ENCODE measurements at places on chromosomes 1 and 21.
A peak's percentile ranks its signal among the peaks of the same experiment; 100 is the strongest.

- no peak for DNase-seq
Observed at GRCh38 chr1:247400685-247401084, 15.3 kb upstream of the NLRP3 start.

DNA sequence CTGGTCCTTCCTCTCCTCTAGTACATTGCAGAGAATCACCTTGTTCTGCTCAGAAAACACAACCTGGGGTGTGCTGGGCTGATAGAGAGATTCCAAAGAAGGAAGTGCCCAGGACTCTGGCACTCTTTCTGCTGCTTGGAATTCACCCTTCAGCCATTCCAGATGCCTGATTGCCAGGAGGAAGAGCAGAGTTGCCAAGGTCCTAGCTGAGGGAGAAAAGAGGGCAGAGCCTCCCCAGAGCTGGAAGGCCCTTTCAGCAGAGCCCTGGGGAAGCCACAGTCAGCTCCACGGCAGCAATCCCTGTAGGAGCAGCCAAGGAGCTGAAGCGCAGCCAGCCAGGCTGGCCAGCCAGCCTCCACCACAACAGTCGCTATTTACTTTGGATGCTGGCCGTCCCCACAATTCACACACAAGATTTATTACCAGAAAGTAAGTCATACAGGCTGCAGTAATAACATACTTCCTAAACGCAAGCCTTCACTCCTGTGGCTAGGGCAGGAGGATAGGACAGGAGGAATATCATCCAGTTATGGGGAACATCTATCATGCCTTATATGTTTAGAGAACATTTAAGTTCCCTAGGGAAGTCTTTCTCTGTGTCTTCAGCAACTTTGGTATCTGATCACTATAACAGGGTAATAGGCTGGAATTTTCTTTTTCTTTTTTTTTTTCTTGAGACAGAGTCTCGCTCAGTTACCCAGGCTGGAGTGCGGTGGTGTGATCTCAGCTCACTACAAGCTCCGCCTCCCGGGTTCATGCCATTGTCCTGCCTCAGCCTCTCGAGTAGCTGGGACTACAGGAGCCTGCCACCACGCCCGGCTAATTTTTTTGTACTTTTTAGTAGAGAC lies 36.6 kb upstream of the SLC44A3 start:
- no peak for DNase-seq

DNA sequence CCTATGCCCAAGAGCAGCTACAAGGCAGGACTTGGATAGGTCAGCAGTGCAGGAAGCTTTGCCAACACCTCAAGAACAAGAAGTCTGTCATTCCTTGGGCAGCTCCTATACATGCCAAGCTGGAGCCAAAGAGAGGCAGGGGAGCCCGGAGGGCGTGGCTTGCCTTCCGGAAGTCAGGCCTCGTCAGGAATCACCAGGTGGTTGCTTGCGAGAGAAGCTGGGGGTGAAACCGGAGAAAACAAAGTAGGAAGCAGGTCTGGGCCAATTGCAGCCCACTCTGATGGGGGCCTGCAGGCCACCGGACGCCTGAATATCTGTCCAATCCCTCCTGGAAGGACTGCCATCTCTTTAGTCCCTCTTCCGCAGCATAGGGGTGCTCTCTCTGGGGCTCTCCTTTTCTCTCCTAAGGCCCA lies 794 bp upstream of the FAM76A start:
- peak; percentile 9 for DNase-seq

GRCh38 chr1:28801461-28801860 lies 10.5 kb upstream of the OPRD1 start:
- no peak for DNase-seq

DNA sequence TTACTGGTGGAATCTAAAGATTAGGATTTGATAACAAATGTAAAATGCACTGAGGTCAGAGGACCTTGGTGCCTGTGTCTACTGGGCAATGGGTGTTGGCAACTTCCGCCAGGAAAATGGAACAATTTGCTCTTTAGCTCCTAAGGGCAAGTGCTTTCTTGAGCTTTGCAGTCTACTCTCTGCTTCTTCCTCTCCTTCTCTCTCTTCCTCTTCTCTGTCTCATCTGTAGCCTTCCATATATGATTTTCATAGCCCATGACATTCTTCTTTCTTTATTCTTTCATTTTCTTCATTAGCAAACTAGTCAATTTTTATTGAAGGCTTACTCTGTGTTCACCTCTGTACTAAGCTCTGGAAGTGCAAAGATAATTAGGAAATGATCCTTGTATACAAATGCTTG lies 35.5 kb downstream of the OVGP1 start:
- DNase-seq = no peak

DNA sequence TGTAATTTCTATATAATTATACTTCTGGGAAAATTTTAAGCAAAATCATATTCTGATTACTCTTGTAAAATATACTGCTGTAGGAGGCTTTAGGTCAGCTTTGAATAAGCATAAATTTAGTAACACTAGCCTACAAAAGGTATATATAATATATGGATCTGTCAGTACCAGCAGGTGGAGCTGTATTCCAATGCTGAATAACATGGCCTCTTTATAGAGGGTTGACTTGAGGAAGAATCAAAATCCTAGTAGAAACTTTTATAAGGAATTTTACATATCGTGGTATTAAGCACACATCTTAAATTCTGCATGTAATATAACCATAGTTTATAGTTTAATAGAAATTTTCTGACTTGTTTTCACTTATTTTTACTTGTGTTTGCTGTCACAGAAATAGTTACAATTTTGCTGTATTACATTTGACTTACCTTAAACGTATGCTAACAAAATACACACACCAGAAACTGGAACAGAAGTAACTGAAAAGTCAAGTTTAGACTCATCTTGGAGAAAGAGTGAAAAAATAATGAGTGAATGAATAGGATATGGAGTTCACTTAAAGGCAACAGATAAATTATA lies 79.3 kb downstream of the HMCN1 start:
- DNase-seq = no peak

DNA sequence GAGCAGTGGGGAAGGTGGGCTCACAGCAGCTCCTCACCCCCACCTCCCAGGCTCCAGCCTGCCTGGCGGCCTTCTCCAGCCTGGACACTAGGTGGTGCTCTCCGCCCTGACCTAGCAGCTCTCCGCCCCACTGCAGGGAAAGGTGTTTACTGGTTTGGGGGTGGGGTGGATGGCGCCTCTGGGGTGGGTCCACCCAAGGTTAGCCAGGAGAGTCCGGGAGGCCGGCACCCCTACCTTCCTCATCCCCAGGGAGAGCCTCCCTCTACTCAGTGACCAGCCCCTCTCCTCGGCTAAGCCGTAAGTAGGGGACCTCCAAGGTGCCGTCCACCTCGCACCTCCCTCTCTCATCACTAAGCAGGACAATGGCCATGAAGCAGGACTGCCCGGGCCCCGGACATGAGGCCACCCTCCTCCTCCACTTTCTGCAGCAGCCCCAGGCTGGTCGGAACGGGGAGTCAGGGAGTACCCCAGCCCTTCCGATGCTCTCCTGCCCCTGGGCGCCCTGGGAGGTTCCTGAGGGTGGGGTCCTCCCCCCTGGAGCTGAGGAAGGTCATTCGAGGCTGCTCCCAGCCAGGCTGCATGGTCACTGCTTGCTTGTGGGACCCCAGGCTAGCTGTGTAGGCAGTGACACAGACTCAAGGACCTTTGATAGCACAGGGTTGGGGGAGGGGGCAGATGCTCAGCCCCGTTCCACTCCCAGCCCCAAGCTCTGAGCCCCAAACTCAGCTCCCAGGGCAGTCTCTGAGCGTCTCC lies 101.4 kb upstream of the VAMP3 start:
- peak; percentile 69 for DNase-seq

GRCh38 chr1:90502696-90503095 lies 214.4 kb downstream of the BARHL2 start:
- DNase-seq = no peak

- peak; percentile 83 for DNase-seq
Observed at GRCh38 chr1:156052862-156053767, 483 bp downstream of the UBQLN4 start.

GRCh38 chr1:47805921-47806361 lies 191.2 kb downstream of the TRABD2B start:
- DNase-seq = no peak

DNA sequence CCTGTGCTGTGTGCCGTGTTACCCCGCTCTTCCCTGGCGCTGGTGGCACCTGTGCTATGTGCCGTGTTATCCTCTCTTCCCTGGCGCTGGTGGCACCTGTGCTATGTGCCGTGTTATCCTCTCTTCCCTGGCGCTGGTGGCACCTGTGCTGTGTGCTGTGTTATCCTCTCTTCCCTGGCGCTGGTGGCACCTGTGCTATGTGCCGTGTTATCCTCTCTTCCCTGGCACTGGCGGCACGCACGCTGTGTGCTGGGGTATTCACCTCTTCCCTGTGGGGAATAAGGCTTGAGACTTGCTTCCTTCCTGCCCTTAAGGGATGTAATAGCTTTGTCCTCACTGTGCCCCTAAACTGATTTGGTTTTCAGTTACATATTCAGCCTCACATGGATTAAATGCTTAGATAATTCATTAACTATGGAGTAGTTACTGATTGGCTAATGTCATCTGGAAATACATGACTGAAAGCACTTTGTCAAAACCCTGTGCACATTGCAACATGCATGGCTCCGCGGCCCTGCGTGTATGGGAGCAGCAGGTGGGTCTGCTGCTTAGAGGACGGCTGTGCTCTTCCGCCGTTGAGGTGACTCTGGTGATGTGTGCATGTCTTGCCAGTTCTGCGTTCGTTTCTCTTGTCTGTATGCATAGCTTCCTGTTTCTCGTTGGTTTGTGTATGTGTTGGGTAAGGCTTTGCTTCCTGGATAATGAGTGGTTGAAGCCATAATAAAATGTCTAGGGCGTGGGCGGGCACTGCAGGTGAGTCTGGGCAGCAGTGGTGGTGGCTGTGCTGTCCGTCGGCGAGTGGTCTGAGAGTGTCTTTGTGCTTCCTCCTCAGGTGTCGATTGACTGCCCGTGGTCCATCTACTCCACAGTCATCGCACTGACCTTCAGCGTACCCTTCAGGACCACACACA lies 17.9 kb upstream of the PWP2 start:
- peak; percentile 32 for DNase-seq

DNA sequence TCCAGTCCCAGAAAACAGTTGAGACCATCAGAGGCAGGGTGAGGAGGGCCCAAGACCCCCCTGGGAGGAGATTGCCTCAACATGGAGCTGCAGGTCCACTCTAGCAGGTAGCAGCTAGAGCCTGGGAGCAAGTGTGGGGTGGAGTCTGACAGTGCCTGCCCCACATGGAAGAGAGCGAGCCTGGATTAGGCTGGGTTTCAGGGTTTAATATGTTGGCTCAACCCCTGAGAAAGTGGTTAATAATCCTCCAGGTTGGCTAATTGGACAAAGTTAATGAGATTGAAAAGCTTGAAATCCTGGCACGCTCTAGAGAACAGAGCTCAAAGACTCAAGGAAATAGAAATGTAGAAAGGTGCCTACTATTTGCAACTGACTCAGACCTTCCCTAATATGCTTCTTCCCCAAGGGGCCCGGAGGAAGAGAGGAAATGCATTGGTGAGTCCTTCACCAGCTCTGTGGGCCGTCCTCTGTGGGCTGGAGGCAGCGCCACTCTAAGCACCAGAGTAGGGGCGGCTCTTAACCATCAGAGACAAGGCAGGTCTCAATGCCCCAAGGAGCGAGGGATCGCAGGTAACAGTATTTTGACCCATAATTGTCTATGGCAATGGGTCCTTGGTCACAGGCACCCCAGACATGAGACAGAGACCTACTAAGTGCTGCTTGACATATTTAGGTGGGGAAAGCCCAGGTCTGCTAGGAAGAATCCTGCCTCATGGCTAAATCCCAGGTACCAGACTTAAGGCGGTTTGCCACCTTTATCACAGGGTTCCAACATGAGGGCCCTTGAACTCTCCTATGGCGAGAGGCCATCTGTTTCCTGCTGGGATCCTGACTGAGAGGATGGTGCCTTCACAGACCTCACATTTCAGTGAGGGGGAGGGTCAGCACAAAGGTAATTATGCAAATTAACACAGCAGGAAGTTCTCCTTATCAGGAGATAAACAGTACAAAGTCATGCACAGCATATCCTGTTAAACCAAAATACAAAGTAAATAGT lies 33.8 kb downstream of the RSPH1 start:
- peak; percentile 29 for DNase-seq

GRCh38 chr1:31593770-31594632 lies 17.7 kb downstream of the TINAGL1 start:
- DNase-seq = peak; percentile 80

DNA sequence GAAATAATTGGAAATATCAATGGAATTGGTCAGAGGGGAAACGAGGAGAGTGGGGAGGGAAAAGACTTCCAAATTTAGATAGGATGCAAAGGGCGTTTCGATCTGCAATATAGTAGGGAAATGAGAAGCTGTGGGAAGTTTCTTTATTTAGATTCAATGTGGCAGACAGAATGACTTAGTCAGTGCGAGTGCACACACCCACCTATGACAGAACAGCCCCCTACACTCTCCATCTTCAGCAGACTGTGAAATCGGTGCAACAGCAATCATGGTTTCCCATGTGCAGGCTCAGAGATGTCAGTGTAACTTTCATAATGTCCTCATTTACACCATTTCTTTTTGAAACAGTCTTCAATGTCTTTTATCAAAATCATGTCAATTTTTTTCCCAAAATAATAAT lies 46.0 kb downstream of the DIP2A start:
- no peak for DNase-seq

DNA sequence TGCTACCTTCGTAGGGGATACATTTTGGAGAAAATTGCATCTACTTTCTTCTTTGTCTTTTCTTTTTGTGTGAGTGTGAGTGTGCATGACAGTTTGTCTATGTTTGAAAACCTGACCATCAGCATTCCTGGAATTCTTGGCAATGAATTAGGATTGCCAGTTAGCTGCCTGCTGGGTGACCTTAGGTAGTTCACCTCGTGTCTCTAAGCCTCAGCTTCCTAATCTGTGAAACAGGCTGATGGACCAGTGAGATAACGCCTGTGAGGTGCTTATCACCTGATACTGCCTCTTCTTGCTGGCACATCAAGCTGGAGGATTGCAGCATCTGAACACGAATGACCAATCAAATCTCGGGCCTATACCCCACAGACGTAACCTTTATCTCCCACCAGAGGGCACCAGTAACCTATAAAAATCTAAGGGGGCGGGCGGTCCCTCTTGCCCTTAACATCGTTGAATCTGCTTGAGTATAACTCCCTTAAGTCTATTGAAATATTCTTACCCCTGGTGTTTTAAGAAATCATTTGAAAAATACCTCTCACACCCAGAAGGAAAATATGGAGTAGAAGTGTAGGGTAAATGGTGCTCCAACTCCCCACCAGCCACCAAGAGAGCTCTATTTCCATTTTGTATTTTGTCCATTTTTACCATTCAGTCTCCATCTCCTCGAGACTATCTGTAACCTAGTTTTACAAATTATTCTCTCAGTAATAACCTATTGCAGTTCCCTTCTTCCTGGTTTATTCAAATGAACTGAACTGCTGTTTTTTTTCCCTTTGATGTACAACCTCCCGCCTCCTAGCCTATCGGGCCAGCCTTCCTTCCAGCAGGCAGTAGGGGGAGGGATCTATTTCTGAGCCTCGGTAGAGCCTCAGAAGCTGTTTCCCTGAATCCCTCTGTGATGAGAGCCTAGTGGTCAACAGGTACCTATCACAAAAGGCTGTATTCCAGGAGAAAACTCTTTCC lies 49.7 kb downstream of the MDM4 start:
- peak; percentile 56 for DNase-seq
